ENCODE measurements at places on chromosomes 11 and 22.

DNA sequence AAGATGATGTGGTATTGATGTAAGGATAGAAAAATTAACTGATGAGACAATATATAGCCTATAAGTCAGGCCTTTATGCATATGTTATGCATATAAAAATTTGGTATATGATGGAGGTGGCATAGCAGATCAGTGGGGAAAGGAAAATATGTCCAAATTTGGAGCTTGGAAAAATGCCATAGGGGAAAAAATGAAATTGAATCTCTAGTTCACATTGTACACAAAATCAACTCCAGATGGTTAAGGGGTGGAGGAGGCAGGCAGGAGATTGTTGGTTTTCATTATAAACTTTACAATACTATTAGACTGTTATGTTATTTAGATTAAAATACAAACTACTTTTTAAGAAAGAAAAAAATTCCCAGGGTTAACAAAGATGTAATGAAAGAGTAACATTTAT is 15.1 kb upstream of the CD3E start:
- H3K4me3 ChIP-seq: no peak overlapping the region
- H3K27ac ChIP-seq: no peak overlapping the region
- H3K4me1 ChIP-seq: no peaks in the 10 kb centered on the region
- no peaks in the 10 kb centered on the region for H3K36me3 ChIP-seq

DNA sequence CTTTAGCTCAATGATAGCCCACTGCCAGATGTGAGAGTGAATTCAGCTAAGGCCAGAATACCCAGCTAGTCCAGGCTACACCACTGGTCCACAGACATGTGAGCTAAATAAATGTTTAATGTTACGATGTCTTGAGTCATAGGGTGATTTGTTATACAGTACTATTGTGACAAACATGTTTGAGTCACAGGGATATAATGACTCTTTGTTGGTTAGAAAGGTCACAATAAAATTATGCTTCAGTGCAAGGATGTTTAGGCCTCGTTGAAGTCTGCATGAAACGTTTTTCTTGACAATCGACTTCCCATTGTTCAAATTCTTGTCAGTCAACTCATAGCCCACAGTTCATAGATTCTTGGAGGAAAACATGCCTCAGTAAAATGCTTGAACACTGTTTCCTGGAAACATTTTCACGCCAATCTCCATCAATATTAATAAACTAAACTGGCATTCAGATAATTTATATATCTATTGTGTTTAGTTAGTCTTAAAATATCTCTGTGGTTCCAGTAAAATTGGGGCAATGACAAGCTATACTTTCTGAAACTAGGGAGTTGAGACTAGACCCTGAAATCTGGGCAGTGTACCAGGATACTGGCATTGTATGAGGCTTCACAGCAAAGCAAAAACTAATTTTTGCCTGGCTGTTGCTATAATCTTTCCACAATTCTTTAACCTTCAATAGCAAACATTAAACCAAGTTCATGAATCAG is 650.8 kb upstream of the KIRREL3 start:
- no peaks in the 10 kb centered on the region for H3K4me1 ChIP-seq
- H3K27ac ChIP-seq: no peak overlapping the region
- H3K36me3 ChIP-seq: no peaks in the 10 kb centered on the region
- no peak for DNase-seq
- no peak overlapping the region for H3K4me3 ChIP-seq

DNA sequence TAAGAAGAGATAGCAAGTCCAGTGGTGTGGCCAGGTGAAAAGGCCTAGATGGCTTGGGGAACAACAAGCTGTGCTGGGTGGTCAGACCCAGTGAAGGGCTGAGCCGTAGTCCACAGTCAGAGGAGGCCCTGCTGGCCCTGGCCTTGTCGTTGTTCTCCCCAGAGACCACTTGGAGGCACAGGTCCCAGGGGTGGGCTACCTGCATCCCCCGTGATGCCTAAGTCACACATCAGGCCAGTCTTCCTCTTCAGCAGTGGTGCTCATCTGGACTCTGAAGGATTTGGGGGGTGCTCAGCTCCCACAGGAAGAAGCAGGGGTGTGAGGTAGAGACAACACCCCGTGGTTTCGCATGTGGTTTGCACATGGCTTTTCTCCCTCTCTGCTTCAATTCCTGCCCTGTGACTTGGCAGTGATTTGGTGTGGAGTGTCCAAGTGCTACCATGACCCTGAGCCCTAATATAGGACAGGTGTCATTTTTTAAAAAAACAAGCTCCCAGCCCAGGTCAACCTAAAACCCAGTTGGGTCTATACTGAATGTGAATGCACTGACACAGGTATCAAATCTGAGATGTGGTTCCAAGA is 51.0 kb downstream of the ALX4 start:
- H3K4me3 ChIP-seq: no peak overlapping the region
- H3K27me3 ChIP-seq: no peaks in the 10 kb centered on the region
- no peak for DNase-seq
- no peaks in the 10 kb centered on the region for H3K4me1 ChIP-seq

- H3K4me3 ChIP-seq: no peak overlapping the region
- no peak overlapping the region for H3K27ac ChIP-seq
- no peaks in the 10 kb centered on the region for H3K27me3 ChIP-seq
These were observed 24.9 kb downstream of the SLC43A1 start for GRCh38 chr11:57490456-57491248.

- H3K4me3 ChIP-seq: no peak overlapping the region
- no peaks in the 10 kb centered on the region for H3K4me1 ChIP-seq
- no peaks in the 10 kb centered on the region for H3K27me3 ChIP-seq
- H3K36me3 ChIP-seq: no peaks in the 10 kb centered on the region
- no peak overlapping the region for H3K27ac ChIP-seq
These were observed 21.4 kb upstream of the PANX2 start for GRCh38 chr22:50148991-50149721.

GRCh38 chr11:14768526-14769188 is 123.4 kb downstream of the CYP2R1 start:
- H3K4me1 ChIP-seq: no peaks in the 10 kb centered on the region
- no peak for DNase-seq
- H3K27me3 ChIP-seq: no peaks in the 10 kb centered on the region
- H3K36me3 ChIP-seq: no peaks in the 10 kb centered on the region
- no peak overlapping the region for H3K4me3 ChIP-seq
- H3K27ac ChIP-seq: no peak overlapping the region

- no peak overlapping the region for H3K4me3 ChIP-seq
- no peaks in the 10 kb centered on the region for H3K4me1 ChIP-seq
- H3K27ac ChIP-seq: no peak overlapping the region
- no peaks in the 10 kb centered on the region for H3K27me3 ChIP-seq
These were observed 16.3 kb upstream of the GNAZ start for GRCh38 chr22:23053912-23054530.

- no peak overlapping the region for H3K4me3 ChIP-seq
- peaks cover 74% of the 10 kb centered on the region for H3K4me1 ChIP-seq
- no peak for DNase-seq
- no peaks in the 10 kb centered on the region for H3K27me3 ChIP-seq
- H3K36me3 ChIP-seq: peaks cover 7% of the 10 kb centered on the region
These were observed 41.7 kb downstream of the BRD1 start for GRCh38 chr22:49785841-49786471.

- H3K36me3 ChIP-seq: no peaks in the 10 kb centered on the region
- no peaks in the 10 kb centered on the region for H3K27me3 ChIP-seq
- peaks cover 29% of the 10 kb centered on the region for H3K4me1 ChIP-seq
- no peak for DNase-seq
- H3K27ac ChIP-seq: peak overlapping the region; percentile 93
These were observed 367 bp downstream of the HPS5 start for GRCh38 chr11:18321578-18321968.

- no peaks in the 10 kb centered on the region for H3K27me3 ChIP-seq
- H3K4me3 ChIP-seq: no peak overlapping the region
- H3K27ac ChIP-seq: no peak overlapping the region
- peaks cover 11% of the 10 kb centered on the region for H3K4me1 ChIP-seq
These were observed 244.2 kb downstream of the ETS1 start for GRCh38 chr11:128343135-128343514.

DNA sequence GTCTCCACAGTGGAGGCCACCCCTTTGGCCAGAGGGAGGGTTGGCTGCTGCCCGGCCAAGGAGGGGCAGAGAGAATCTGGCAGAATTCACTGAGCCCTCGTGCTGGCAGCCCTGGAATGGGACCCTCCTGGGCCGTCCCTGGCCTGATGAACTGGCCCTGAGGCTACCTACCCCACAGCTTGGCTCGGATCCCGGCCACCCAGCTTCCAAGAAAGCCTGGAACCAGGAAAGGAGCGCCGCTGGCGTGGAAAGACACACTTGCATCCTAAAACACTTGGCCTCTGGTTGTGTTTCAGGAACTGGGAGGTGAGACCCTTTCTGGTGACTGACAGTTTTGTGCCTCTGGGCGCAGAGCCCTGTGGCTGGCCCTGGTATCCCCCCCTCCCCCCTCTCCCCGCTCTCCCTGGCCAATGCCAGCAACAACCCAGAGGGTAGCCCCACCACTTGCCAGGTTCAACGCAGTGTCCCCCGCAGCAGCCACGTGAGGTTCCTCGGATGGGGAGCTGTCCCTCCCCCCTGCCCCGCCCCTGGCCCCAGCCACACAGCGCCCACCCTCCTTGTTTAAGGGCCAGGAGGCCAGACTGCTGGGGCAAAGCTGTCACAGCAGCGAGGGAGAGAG is 693 bp downstream of the NFAM1 start:
- H3K27ac ChIP-seq: no peak overlapping the region
- no peaks in the 10 kb centered on the region for H3K27me3 ChIP-seq
- H3K4me3 ChIP-seq: peak overlapping the region; percentile 3
- DNase-seq: no peak

DNA sequence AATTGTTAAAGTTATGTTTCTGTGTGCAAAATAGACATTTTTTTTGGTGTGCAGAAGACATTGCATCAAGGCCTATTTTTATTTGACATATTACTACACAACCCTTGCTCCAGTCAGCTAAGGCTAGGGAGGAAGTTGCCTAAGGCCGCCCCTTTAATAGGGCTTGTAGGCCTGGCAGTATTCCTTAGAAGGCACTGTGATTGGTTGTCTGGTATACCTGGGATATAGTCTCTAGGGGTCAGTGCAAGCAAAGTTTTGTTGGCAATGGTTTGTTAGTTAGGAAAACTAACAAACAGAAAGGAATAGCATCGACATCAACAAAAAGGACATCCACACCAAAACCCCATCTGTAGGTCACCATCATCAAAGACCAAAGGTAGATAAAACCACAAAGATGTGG is 16.9 kb downstream of the CCDC15 start:
- no peak for DNase-seq
- no peak overlapping the region for H3K4me3 ChIP-seq
- no peak overlapping the region for H3K27ac ChIP-seq
- no peaks in the 10 kb centered on the region for H3K27me3 ChIP-seq
